ENCODE measurements at places on chromosomes 3 and 15.
A peak's percentile ranks its signal among the peaks of the same experiment; 100 is the strongest.

GRCh38 chr15:78909791-78910228 lies 35.0 kb downstream of the CTSH start:
- no peak for DNase-seq

GRCh38 chr15:70281811-70282307 lies 184.1 kb upstream of the TLE3 start:
- no peak for DNase-seq

- DNase-seq: no peak
These were observed 20.1 kb downstream of the TMEM108 start for GRCh38 chr3:133058243-133058642.

GRCh38 chr3:32424581-32425250 lies 33.1 kb downstream of the CMTM7 start:
- DNase-seq: no peak

- DNase-seq: no peak
These were observed 1.2 kb upstream of the USF3 start for GRCh38 chr3:113697500-113698090.

- no peak for DNase-seq
These were observed 13.3 kb downstream of the PLXND1 start for GRCh38 chr3:129593230-129593594.

DNA sequence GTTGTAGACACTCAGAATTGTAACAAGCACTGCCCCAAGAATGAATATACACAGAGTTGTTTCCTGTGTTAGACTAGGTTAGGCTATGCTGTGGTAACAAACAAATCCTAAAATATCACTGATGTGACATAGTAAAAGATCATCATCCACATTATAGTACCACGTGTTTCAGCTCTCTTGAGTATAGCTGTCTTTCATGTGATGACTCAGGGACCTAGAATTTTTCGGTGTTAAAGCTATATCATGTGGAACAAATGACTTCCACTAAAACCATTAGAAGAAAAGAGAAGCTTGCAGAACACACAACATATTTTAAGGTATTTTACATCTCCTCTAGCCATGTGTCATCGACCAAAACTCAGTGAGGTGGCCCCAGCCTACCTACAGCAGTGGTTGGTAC lies 307.9 kb upstream of the RBMS3 start:
- DNase-seq: no peak

DNA sequence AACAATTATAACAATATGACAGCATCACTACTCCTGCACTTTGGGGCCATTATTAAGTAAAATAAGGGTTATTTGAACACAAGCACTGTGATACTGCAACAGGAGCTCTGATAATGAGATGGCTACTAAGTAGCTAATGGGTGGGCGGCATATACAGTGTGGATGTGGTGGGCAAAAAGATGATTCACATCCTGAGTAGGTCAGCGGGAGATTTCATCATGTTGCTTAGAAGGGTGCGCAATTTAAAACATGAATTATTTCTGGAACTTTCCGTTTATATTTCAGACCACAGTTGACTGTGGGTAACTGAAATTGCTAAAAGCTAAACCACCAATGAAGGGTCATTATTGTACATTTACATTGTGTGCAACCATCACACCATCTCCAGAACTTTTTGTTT lies 42.3 kb downstream of the FBXO22 start:
- no peak for DNase-seq

GRCh38 chr3:197809356-197810020 lies 18.4 kb downstream of the LRCH3 start:
- no peak for DNase-seq

GRCh38 chr15:83656943-83657528 lies 3.1 kb downstream of the ADAMTSL3 start:
- DNase-seq: no peak

DNA sequence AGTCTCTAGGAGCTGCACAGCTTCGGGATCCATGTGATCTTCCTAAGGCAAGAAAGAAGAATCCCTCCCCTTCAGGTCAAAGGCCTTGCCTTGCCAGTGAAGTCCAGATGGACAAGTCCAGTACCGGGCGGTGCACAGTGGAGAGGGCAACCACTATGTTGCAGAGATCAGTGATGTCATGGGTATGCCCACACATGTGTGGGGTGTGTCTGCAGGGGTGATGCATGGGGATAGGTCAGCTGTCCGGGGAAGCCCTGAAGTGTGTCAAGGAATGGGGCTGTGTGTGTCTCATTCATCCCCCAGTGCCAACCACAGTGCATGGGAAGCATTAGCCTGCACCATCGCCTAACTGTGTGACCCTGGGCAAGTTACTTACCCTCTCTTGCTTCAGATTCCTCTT lies 66.5 kb downstream of the TLE3 start:
- no peak for DNase-seq

DNA sequence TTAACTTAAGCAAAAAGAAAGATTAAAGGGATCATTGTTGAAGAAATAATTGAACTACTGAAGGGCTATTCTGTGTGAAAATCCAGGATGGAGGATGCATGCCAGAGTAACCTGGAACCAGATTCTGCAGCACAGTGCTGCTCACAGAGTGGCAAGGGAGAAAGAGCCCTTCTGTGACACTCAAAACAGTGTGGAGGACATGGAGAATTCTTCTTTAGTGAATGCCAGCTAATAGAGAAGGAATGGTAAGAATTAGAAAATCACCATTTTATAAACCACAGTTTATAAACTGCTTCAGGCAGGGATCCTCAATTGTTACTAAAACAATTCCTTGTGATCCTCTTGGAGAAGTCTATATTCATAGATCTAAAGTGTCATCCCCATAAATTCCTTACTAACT lies 70.4 kb upstream of the ARHGEF26 start:
- no peak for DNase-seq

- DNase-seq: no peak
These were observed 8.0 kb downstream of the A4GNT start for GRCh38 chr3:138124188-138124587.

GRCh38 chr3:61714225-61714624 lies 152.9 kb downstream of the PTPRG start:
- no peak for DNase-seq

DNA sequence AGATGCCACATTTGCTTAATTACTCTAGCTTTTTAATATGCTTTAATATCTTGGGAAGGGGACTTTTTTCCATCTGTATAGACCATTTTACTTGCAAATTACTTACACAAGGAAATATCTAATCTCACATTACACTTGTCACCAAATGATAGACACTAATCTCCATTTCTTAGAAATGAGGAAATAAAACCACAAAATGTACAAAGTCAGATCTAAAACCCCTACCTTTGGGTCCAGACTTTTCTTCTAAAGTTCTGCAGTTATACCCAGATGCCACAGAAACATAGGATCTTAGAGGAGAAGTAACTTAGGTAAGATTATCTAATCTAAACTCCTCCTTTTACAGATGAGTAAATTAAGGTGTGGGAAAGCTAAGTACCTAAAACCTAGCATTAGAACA lies 44.3 kb downstream of the CD200R1L start:
- DNase-seq: no peak

DNA sequence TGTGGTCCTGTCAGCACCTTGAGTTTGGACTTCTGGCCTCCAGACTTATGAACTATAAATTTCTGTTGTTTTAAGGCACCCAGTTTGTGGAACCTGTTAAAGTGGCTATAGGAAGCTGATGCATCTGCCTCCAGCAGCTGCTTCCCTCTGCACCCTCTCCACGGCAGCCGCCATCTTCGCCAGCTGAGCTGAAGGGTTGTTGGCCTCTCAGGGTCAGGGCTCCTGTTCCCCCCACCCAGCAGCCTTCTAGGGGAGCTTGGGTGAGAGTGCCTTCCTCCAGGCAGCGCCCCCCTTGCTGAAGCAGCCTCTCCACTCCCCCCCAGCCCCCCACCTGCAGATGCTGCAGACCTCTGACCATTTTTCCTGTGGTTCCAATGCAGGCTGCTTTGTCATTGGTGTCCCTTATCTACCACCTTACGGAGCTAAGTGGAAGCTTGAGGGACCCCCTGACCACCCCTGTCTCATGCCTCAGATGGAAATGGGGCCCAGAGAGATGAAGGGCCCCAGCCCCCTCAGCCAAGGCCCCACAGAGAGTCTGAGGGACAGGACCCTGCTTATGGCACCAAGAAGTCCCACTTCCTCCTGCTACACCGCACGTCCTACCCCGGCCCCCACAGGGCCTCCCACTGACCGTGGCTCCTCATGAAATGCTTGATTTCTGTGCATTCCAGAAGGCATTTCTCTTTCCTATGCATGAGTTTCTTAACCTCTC lies 61.4 kb upstream of the TLE3 start:
- no peak for DNase-seq

DNA sequence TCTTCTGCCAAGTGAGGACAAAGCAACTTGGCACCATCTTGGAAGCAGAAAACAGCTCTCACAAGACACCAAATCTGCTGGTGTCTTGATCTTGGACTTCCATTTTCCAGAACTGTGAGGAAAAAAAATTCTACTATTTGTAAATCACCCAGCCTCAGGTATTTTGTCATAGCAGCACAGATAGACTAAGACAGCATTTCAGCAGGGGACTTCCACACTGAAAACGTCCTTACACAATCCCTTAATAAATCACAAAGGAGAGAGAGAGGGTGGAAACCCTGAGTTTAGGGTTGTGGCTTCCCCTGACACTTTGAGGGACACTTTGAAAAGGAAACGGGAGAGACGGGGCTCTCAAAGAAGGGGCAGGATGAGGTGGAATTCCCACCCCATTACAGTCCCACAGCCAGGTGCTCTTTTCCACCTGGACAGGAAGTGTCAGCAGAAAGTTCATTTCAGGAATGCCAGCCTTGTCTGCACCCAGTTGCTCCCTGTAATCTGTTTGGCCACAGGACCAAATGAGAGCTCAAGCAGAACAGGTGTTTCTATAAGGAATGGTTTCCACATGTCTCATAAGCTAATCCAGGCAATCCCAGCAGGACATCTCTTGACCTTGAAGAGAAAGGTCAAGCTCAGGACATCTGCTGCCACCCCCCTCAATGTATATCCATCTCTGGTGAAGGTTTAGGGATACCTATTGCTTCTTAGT lies 51.3 kb downstream of the MYLK start:
- no peak for DNase-seq

- no peak for DNase-seq
These were observed 56.8 kb downstream of the CPN2 start for GRCh38 chr3:194294199-194294894.

DNA sequence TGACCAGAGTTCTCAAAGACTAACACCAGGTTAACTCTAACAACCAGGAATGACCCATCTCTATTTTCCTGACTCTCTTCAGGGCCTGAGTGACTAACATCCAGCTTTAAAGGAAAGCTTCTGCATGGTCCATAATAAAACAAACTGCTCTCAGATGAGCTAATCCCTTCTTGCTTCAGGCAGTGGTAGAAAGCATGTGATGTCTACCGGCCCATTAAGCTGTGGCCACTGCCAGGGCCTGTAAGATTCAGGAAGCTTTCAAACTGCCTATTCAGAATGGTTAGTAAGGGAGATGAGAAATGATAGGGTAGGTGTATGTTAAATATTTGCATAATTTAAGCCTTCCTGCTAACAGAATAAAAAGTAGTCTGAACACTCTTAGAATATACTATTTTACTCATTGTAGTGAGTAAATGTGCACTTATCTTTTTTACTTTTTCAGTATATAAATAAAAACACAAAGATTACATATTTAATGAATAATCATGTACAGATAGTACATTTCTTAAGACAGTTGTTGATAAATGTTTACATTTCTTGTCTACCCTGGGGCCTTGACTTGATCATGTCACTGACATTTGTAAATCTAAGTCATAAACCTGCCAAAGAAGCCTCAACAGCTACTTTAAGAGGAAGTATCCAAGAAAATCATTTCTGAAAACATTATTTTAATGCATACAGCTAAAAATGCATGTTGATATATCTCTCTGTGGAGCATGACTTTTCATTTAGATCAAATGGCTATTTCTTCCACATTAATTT lies 222.0 kb downstream of the MCTP2 start:
- no peak for DNase-seq

- DNase-seq: peak; percentile 88
These were observed 2.9 kb downstream of the GNAT1 start for GRCh38 chr3:50194128-50194902.

- no peak for DNase-seq
These were observed 18.4 kb upstream of the ZBTB47 start for GRCh38 chr3:42635111-42635510.
